T-helper 1 cell (primary cell): ENCODE measurements at places on chromosomes 5 and 9.

GRCh38 chr9:24218656-24219055 lies 327.0 kb downstream of the IZUMO3 start:
- no peak for DNase-seq

- no peak for DNase-seq
These were observed 29.9 kb downstream of the CPEB4 start for GRCh38 chr5:173917788-173918786.

DNA sequence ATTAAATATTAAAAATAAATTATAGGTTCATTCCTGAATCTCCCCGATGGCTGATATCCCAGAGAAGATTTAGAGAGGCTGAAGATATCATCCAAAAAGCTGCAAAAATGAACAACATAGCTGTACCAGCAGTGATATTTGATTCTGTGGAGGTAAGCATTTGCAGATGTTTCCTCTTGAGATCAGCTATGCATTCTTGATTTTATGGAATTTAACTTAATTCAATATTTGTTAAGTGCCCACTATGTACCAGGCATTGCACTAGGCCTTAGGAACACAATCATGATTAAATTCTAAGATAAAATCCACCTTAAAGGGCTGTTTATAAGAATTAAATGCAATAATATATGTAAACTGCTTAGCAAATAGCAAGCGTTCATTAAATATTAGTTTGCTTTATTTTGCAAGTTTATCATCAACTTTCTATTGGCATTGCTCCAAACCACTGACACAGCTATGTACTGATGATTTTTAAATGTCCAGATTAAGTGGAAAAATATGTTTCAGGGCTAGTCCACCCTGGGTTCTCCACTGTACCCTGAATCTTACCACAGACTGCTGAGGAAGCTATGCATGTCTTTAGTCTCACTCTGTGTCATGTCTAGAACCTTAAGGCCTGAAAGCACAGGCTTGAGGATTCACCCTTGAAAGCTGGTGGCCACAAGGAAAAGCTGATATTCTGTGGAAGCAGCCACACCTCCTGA lies 33.2 kb downstream of the SLC22A4 start:
- no peak for DNase-seq

DNA sequence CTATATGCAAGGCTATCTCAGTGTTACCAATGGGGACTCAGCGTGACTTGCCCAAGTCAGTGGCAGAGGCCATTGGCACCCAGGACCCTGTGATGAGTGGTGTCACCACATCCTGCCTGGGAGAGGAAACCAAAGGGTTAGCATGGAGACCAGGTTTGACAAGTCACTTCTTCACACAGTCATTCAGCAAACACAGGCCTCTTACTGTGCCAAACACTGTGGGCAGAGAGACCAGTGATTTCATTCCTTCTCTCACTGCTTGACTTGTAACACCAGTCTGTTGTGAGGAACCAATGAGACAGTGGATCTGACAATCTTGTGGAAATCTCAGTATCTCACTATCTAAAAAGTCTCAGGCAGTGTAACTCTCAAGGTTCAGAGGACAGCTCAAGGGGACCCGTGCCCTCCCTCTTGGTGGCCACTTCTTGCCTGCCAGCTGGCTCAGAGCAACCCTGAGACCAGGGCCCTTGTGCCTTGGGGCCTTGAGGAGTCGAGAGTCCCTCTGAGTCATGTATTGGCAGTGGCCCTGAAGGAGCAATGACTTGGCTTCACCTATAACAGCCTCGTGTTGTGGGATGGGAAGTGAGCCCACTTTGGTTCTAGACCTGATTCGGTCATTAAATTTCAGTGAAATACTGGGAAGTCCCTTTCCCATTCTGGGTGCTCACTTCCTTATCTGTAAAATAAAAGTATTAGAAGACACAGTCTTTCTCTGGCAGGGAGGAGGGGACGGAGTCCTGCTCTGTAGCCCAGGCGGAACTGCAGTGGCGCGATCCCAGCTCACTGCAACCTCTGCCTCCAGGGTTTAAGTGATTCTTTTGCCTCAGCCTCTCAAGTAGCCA lies 1.6 kb downstream of the FABP6 start:
- DNase-seq: no peak

DNA sequence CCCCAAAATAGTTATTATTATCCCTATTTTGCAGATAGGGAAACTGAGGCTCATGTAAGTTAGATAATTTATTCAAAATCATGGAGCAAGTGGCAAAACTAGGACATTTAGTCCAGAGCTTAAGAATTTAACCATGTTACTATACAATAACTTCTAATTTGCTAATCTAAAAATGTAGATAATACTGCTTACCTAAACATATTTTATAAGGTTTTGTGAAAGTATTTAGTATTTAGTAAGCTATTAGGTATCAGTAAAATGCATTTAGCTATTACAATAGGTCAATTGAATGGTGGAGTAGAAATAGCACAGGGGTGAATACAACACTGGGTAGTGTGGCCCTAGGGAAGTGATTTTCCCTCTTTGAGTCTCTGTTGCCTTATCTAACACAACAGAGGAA lies 648.3 kb downstream of the KIF4B start:
- DNase-seq: no peak

DNA sequence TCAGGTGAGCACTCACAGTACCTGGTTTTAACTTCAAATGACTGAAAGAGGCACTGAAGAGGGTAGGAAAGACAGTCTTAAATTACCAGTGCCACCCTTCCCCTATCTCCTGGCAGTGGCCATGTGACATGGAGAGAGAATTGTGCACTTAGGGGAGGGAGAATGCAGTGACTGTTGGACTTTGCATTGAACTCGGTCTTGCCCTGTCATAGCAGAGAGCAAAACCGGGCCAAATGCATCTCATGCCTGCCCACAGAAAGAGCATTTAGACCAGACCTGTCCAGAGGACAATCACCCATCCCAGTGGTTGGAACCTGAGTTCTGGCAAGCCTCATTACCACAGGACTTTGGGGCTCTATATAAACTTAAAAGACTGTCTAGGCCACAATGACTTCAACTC lies 211.8 kb upstream of the SH3GL2 start:
- no peak for DNase-seq

DNA sequence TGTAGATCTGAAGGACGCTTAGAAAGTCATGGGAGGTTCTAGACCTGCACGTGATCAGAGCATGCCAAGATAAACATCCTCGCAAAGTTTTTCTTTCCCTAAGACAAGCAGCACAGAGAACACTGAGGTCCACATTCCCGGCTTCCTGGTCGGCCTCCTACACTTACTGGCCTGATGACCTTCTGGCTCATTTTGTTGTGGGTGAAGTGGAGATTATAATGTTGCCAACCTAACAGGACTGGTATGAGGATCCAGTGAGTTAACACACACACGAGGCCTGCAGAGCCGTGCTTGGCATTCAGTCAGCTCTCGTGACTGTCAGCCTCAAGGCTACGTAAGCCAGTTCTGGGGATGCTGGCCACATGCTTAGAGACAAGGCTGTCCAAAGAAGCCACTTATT lies 186.0 kb downstream of the TENT4A start:
- no peak for DNase-seq

GRCh38 chr5:66438087-66438486 lies 158.1 kb upstream of the MAST4 start:
- no peak for DNase-seq

DNA sequence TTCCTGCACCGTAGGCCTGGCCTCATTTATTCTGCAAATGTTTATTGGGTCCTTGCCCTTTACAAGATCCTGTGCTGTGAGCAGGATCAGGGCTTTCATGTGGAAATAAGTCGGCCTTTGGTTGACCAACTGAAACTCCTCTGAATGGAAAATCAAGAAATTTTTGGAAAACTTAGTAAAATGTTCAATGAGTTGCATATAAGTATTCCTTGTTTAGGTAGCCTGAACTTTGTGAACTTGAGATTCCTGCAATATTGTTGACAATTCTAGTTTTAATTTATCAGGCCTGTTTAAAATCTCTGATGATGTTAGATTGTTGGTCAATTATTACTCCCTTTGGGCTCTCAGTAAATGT lies 1.1 kb downstream of the MAML1 start:
- no peak for DNase-seq

DNA sequence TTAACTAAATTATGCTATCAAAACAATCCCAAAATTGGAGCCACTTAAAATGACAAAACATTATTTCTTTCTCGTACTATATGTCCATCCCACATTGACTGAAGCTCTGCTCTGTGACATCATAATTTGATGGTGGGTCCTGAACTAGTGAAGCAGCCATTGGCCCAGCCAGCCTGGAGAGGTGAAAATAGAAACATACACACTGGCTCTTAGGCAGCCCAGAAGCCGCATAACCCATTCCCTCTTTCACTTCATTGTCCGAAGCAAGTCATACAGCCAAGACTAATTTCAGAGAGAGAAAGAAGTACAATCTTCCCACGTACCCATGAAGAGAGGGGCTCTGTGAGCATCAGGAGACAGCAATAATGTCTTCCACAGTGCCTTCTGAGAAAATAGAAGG lies 342.5 kb downstream of the NFIB start:
- DNase-seq: no peak

DNA sequence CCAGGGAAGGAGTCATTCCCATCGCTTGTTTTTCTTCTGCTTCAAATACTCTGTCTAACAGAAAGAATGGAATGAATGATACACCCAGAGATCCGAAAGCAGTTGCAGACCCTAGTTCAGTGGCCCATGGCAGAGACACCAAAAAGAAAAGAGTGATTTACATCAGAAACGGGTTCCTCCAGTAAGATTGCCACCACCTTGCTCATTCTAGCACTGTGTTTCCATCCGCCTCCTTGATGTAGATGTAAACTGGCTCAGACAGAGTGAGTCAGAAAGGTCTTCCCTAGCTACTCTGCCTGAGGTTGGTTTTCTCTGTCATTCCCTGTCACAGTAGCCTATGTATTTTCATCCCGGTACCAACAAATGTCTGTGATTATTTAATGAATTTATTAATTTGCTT lies 15.9 kb upstream of the CLINT1 start:
- DNase-seq: no peak

GRCh38 chr5:146799231-146799630 lies 79.3 kb downstream of the PPP2R2B start:
- no peak for DNase-seq

DNA sequence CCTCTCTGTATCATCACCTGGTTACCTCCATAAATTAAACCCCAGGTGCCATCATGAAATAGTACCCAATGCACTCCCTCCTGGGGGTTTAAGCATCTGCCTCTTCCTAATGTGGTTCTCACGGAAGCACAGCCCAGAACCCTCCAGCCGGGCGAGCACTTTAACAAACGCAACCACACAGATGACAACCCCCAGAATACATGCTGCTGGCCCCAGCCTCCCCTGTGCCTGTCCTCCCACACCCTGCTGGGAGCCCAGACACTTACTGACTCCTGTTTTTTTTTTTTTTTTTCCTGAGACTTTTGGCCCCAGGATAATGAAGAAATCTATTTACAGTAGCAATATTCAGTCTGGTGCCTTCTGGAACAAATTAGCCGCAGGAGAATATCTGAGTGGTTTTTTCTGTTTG lies 50.0 kb upstream of the COL5A1 start:
- DNase-seq: no peak

GRCh38 chr9:135046739-135047350 lies 40.6 kb upstream of the OLFM1 start:
- DNase-seq: no peak

DNA sequence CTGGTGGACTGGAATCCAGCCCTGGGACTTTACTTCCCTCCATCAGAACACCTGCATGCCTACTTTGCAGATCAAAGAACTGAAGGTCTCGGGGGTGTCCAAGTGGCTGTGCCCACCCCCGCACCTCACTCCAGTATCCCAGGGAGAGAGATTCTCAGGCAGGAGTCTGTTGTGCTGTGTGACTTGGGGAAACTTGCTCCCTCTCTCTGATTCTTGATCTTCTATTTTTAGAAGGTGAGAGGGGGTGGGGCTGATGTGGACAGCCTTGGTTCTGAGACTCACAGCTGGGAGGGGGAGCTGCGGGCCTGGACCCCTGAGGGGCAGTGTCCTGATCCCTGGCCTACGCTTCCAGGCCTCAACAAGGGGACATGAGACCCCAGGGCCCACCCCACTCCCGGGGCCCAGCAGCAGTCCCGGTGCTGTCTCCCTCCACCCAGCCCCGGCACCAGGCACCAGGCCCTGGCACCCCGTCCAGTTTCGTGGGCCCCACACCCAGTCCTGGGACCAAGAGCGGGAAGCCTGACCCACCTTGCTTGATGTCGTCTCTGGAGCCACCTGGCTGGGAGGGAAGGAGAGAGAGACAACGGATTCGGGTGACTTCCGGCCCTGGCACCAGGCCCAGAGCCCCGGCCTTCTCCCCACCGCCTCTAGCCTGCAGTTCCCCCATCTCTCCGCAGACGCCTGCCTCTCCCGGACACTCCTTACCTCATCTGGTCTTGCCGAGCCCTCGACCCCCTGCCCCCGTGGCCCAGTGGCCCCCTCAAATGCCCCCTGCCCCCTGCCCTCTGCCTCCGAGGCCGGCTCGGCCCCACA lies 74.0 kb upstream of the SPTLC1 start:
- DNase-seq: no peak

- DNase-seq: no peak
These were observed 301.3 kb downstream of the CWC27 start for GRCh38 chr5:65070026-65070425.

DNA sequence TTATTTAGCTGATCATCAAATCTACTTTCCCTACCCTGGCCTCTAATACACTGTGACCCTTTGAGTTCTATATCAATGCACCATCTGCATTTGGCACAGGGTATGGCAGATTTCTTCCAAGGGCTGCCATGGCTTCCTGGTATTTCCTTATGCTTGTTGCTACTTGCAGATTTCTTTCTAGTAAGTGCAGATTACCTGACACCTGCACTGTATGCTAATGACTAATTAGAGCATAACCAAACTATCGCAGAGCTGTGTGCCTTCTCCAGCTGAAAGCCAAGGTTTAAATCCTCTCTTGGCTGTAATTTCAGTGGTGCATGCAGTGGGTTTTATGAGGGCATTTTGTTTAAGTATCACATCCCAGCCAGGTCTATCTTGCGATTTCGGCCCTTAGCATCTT lies 293.7 kb downstream of the KIF4B start:
- no peak for DNase-seq

DNA sequence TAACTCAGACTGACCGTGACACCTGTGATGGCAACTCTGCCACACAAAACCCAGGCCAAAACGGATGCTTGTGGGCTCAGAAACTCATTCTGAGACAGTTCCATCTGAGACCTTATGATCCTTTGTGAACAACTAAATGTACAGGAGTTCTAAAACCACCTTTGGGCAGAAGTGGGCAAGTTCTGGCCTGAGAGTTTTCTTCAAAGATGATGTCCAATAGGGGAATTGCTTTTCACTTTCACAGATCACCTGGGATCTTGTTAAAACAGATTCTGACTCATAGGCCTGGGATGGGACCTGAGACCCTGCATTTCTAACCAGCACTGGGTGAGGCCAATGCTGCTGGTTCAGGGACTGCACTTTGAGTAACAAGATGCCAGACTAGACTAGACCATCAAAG lies 67.8 kb upstream of the SLC25A51 start:
- DNase-seq: no peak

- DNase-seq: no peak
These were observed 251.9 kb downstream of the ADAMTS6 start for GRCh38 chr5:65229841-65230240.

DNA sequence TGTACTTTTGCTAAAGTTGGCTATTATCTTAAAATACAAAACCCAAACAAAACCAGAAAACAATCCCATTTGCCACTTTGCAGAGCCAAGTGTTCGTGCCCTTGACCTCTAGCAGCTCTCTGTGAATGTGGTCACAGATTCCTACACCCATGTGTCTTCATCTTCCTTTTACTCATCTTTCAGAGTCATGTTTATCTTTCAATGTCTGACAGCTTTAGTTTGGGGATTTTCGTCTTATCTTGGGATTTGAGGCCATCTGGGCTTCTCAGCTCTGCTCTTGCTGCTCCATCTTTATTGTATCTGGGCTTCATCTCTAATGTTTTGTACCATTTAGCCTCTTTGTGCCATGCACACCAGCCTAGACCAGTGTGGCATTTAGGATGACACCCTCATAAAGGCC lies 81.0 kb downstream of the DAPK1 start:
- DNase-seq: no peak

GRCh38 chr9:98075332-98075805 lies 18.8 kb downstream of the NANS start:
- no peak for DNase-seq
